ENCODE measurements at places on chromosomes 4 and X.
A peak's percentile ranks its signal among the peaks of the same experiment; 100 is the strongest.

- DNase-seq, result no peak
These were observed 28.8 kb downstream of the NR0B1 start for GRCh38 chrX:30280428-30280827.

- no peak for DNase-seq
These were observed 30.4 kb downstream of the DRD5 start for GRCh38 chr4:9811806-9812205.

DNA sequence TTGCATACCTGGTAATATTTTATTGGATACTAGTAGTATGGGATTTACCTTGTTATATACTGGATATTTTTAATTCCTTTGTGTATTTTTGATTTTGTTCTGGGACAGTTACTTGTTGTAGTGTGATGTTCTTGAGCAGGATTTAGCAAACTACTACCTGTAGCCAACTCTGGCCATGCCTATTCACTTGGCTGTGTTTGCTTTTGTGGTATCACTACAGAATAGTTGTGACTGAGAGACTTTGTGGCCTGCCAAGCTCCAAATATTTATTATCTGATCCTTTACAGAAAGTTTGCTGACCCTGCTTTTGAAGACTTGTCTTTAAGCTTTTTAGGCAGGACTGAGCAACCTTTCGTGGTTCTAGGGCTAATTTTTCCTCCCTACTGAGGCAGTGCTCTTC, 17.8 kb downstream of the ZCCHC4 start:
- DNase-seq, result no peak

GRCh38 chrX:23992431-23992830, 34.6 kb downstream of the KLHL15 start:
- DNase-seq, result no peak

GRCh38 chr4:83455281-83456183, at the start of the genes HELQ and MRPS18C:
Gene HELQ (minus strand): TSS chr4:83455823. CDS start chr4:83455693, 130 bp downstream.
Gene MRPS18C (plus strand): TSS chr4:83456058. CDS start chr4:83456078, 20 bp downstream.
- peak; percentile 98 for DNase-seq
